Heart left ventricle (tissue), 16 donors: ENCODE measurements at places on chromosomes 11 and 22.

DNA sequence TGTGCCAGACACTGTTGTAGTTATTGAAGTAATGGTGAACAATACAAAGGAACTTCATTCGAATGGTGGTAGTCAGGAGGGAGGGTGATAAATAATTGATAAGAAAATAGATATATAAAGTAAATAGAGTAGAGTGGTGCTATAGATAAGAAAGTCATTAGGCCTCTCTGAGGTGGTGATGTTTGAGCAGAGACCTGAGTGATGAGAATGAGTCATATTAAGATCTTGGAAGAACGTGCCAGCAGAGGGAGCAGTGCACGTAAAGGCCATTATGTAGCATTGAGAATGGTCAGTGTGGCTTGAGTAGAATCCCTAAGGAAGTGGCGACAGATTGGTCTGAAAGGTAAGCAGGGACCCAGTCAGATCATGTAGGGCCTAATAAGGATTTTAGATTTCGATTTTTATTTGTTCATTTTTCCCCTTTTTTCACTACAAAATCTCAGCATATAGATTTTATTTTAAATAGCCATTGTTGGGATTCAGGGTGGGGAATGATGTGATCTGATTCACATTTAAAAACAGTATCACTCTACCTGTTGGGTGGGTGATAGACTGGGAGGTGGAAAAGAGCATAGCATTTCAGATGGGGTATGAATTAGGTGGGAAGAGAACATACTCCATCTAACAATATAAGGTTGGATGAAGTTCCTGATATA, 44.7 kb downstream of the CCDC90B start:
- no peak for DNase-seq

- no peak for DNase-seq
Measured at GRCh38 chr22:50516068-50516467, 8.0 kb downstream of the NCAPH2 start.

- no peak for DNase-seq
Measured at GRCh38 chr22:38957046-38957770, at the start of gene APOBEC3A. APOBEC3A (plus strand) TSS chr22:38957609; CDS start chr22:38957692, 83 bp downstream.

DNA sequence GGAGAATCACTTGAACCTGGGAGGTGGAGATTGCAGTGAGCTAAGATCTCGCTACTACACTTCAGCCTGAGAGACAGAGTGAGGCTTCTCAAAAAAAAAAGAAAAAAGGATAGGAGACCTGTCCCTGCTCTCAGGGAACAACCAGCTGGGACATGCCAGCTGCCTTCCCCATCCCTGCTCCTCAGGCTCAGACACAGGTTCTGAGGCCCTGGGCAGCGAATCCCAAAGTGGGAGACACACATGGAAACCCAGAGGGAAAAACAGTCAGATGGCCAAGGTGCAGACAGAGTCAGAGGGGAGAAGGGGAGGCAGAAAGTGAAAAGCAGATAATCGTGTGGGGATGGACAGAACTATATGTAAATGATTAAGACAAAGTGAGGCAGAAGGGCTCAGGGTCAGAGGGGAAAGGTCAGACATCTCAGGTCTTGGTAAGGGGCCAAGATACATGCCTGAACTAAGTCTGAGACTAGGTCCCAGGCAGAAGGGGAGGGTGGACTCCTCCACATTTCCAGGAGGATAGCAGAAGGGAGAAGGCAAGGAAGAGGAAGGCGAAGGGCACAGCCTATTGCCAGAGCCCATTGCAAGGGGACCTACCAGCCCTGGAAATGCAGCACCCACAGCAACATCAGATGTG, 14.2 kb downstream of the STARD10 start:
- no peak for DNase-seq

DNA sequence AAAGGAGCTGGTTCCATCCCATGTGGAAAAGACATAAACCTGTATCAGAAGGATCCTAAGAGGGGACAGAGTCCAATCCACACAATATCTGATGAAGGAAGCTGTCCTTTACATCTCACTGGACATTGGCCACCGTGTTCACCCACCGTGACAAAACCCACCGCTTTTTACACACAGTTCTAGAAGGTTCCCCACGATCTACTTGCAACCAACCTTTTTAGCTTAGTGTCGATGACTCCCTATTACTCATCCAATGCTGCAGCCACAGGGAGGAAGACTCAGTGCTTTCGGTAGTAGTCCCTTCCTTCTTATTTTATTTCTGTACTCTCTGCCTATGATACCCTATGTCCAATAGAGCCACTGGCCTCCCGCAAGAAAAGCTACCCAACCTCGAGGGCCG, 65.4 kb downstream of the MAPK1 start:
- no peak for DNase-seq

DNA sequence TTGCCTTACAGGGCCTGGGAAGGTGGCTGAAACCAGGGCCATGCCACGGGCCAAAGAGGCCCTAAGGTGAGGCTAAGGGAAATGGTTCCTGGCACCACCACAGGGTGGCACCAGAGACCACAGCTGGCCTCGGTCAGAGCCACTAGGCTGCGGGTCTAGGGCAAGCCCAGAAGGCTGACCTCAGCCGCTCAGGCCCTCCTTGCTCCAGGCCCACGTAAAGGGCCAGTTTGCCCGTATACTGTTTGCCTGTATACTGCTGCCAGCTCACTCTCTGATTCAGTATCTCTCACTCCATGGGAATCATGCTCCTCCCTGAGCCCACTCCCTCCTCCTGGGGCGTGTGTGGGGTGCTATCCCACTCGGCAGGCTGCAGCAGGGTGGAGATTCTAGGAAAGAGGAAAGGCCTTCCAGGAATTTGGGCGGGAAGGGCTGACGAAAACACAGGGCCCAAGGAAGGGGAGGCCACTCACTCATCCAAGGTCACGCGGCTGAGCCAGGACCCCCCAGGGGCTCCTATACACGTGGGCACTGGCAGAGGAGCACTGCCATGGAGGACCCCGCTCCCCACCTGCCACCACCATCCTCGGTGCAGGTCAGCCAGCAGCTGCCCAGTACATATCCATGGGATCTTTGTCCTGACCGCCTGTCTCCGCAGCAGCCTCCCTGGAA, 62.4 kb downstream of the NECTIN1 start:
- DNase-seq: peak; percentile 79
